ENCODE measurements at places on chromosomes 11 and 22.
A peak's percentile ranks its signal among the peaks of the same experiment; 100 is the strongest.

- DNase-seq, result peak; percentile 98
These were observed at the start of gene BIRC3 for GRCh38 chr11:102317099-102317767. TSS of gene BIRC3 (plus strand) at chr11:102317484. CDS start at chr11:102324510, 7,026 bp downstream.

DNA sequence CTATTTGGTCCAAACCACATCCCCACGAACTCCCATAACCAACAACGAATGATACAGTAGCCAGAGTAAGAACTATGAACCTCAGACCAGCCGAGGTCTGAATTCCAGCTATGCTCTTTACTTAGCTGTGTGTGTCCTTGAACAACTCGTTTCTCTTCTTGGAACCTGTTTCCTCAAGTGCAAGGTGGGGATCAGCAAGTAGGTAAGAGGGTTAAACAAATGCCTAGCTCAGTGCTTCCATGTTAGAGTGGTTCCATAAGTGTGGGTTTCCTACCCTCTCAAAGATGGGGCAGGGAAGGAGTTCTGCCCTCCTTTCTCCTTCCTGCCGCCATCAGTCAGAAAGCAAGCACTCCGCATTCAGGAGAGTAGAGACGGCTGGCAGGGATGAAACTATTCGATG lies 283.4 kb upstream of the SYN3 start:
- no peak for DNase-seq

- DNase-seq, result peak; percentile 68
These were observed 50.1 kb downstream of the LRRC32 start for GRCh38 chr11:76620489-76620888.

GRCh38 chr11:131186629-131187101 lies 183.8 kb upstream of the NTM start:
- no peak for DNase-seq

GRCh38 chr11:25901415-25901814 lies 430.5 kb upstream of the ANO3 start:
- DNase-seq, result no peak

DNA sequence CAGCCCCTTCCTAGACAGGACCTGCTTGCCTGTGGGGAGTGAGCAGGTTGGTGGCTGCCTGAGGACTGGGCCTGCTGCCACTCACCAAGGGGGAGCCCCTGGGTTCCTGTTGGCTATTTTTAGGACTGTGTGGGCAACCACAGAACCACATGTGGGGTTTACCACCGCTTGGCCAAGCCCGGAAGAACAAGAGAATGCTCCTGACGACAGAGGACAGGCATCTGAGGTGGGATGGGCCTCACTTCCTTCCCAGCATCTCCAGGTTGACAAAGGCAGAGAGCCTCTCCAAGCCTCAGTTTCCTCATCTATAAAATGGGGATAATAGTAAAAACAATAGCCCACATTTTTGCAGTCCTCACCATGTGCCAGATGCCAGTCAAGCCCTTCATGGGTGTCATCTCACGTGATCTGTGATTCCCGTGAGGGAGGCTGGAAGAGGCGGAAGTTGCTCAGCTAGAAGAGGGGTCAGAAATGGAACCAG lies 43.6 kb downstream of the LRRC32 start:
- peak; percentile 45 for DNase-seq

GRCh38 chr22:42932197-42932519 lies 75.1 kb upstream of the ARFGAP3 start:
- no peak for DNase-seq

DNA sequence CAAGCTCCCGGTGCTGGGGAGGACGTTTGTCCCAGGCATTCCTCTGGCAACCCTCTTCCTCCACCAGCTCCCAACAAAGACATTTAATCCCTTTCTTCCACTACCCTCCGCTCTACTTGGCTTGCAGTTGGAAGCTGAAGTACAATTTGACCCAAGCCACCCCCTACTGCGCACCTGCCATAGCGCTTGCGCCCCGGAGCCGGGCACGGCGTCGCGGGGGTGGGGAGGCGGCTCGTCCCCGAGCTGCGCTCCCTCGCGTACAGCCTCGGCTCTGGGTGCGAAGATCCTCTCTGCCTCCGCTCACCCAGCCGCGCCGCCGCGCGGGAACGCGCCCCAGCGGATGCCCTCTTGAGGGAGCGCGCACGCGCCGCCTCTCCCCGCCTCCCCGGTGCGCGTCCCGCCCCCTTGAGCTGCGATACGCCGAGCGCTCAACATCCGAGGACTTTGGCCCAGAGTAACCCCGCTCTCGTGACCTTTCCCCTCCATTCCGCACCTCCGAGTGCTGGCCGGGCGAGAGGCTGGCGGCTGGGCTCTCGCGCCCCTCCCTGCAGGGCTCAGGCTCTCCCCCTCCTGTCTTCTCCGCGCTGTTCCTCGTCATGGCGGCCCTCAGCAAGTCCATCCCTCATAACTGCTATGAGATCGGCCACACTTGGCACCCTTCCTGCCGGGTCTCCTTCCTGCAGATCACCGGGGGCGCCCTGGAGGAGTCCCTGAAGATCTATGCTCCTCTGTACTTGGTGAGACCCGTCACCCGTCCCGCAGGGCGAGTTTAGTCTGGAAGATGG lies at the start of gene TMEM135:
Gene TMEM135, plus strand, starts transcription at position 485 of the 785 bp plus-strand sequence. Its CDS starts 112 bp downstream, at position 597.
- peak; percentile 92 for DNase-seq

DNA sequence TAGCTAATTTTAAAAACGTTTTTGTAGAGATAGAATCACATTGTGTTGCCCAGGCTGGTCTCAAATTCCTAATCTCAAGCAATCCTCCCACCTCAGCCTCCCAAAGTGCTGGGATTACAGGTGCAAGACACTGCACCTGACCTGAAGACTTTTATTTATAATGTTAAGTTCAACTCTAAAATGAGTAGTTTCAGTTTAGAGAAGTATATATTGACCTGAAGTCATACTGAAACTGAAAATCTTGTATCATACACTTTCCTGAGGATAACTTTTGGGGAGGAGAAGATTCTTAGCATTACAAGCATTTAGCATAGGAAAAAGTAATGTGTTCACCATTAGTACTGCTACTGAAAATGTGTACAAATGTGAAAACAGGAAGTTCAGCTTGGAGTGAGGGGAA lies 249.3 kb downstream of the CASP12 start:
- no peak for DNase-seq

DNA sequence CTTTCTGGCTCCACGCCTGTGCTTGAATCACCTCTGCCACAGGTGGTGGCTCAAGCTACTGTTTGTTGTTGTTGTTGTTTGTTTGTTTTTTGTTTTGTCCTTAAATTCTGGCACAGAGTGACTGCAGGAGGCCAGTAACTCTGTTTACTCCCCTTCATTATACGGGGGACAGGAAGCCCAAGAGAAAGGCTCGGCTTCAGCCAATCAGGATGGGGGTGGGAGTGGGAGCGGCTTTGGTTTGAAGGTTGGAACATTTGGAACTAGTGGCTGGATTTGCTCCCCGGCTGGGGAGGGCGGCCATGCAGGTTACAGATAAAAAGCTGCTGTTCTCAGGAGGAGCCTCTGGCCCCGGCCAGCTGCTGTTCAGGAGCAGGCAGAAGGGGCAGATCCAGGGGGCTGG lies 19.7 kb upstream of the CABP2 start:
- DNase-seq, result no peak

DNA sequence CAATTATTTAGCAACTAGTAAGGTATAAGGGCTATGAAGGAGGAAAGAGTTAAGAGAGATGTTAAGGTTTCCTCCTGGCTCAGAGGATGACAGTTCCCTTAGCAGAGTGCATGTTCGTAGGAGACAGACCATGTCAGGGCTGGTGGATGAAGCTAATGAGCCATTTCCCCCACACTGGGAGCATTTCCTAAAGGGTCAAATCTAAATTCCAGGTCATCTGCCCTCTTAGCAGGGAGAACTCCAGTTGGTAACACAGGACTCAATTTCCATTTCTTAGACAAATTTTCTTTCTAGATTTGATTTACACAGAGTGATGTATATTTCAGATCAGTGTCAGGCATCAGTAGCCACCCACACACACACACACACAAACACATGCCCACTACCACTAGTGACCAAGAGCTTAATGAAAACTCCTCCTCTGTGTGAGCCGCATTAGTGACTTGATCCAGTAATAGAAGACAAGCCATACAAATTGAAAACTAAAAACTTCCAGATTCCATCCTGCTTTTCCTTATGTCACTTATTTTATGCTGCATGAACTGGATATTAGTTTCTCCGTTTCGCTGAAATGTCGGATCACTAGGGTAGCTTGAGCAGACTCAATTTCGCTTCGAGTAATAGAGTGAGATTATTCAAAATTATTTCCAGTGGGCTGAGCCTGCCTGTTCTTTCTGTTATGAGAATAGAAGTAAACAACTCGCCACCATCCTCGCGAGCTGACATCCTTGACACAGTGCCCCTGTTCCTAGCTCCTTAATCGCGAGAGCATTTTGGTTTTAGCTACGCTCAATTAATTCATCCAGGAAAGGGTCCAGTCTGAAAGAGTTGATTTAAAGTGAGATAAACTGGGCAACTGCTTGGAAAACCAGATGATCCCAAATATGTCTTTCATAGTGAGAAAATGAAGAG lies 582.6 kb downstream of the SOX6 start:
- DNase-seq, result no peak

DNA sequence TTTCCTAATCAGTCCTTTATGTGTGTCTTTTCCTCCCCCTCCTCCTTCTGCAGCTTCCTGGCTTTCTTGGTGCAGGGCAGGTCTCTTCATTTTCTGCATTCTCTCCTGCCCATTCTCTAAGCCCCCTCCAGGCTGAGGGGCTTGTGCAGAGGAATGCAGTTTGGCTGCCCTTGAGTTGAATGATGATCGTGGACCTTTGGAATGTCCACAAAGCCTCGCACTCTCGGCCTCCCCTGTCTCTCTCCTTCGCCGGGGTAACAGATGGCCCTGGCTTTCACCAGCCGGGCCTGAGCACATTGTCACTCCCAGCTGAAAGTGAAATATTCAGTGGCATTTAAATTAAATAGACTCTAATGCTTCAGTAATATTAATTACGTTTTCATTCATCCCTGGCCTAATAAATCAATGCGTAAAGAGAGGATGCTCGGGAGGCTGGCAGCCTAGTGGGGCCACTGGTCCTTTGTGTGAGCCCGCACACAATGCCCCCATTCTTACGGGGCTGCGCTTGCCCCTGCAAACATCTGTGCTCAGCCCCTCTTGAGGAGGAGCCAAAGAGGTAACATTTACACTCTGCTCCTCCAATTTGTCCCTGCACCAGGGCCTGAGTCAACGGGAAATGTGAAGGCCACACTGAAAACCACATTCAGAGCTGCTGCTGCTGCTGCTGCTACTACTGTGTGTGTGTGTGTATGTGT lies 64.9 kb upstream of the PAX6 start:
- no peak for DNase-seq

DNA sequence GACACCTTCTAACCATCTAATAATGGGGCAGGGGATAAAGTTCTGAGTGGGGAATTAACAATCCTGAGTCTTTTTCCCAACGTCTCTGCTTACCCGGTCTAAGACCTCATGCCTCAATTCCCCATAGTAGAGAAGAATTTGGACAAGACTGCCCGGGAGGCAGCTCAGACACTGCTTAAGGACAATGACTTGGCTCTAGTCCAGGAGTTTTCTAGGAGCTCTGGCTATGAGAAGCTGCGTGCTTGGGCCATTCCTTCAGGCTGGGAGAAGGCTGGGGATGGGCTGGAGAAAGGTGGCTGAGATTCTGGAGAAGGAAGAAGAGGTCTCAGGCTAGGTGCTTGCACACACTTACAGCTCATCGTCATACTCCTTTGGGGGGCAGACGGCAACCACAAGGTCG lies 19.8 kb upstream of the ABCC8 start:
- DNase-seq, result no peak

DNA sequence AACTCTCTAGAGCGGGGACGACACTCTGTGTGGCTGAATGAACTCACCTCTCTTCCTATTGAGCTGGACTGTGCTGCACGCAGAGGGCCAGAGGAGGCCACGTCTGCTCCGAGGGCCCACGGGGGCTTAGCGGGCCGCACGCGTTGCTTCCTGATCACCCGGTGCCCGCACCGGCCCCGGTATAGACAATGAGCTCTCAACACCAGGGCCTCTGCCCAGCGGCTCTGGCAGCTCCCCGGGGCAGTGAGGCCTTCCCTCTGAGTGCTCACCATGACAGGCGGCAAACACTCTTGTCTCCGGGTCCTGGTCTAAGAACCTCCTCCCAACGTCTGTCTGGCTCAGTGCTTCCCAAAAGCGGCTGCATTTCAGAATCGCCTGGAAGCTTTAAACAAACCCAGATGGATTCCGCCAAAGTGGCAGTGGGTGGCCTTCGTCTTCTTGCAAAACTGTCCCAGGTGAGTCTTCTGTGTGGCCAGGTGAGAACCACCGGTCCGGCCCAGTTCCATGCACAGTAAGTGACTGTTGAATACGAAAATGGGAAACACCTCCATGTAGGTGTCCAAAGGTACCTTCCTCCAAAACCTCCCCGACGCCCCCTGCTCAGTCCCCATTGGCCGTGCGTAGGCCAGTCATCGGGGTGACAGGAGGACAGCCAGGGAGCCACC lies 47.8 kb upstream of the CCND1 start:
- DNase-seq, result no peak

DNA sequence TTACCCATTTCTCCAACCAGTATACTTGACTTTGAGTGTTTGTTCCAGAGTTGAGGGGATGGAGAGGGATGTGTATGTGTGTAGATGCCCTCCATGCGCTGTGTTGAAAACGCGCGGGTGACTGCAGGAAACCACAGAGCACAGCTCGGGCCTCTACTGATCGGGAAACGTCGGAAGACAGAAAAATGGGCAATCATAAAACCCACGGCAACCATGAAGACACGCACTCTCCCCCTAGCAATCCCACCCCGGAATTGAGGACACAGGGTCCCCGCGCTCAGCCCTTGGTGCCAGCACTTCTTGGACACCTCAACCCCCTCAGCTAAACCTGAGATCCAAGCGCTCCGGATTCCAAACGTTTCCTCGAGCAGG lies 251 bp upstream of the UQCC3 start:
- no peak for DNase-seq

GRCh38 chr11:125228445-125228844 lies 63.9 kb downstream of the PKNOX2 start:
- no peak for DNase-seq

GRCh38 chr22:38397189-38398085 lies 57.6 kb downstream of the KCNJ4 start:
- DNase-seq, result peak; percentile 26

GRCh38 chr11:36751335-36751781 lies 153.3 kb upstream of the RAG2 start:
- no peak for DNase-seq

DNA sequence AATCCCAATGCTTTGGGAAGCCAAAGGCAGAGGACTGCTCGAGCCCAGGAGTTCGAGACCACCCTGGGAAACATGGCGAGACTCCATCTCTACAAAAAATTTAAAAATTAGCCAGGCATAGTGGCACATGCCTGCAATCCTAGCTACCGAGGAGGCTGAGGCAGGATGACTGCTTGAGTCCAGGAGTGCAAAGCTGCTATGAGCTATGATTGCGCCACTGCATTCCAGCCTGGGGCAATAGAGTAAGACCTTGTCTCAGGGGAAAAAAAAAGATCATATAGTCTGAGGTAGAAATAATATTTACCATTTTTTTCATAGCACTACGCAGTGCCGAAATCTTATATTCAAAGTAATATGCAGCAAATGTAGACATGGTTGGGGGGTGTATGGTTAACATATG lies 47.8 kb downstream of the MRTFA start:
- peak; percentile 92 for DNase-seq

- peak; percentile 69 for DNase-seq
These were observed 18.7 kb upstream of the BDNF start for GRCh38 chr11:27718863-27719545.

- no peak for DNase-seq
These were observed 2.4 kb downstream of the DRD4 start for GRCh38 chr11:639332-639955.

- DNase-seq, result peak; percentile 55
These were observed 1.3 kb downstream of the TIGD3 start for GRCh38 chr11:65355776-65356393.

- no peak for DNase-seq
These were observed 324.7 kb downstream of the ETS1 start for GRCh38 chr11:128262463-128263345.

All from iris pigment epithelial cell (primary cell).